ENCODE measurements at places on chromosomes 16 and 17. TPM values are rescaled to one million over a fixed set of nuclear protein-coding genes. Genes with fewer than 3 reads are reported as not detected.
A peak's percentile ranks its signal among the peaks of the same experiment; 100 is the strongest.

- DNase-seq, result no peak
These were observed 7.2 kb upstream of the KIFC3 start for GRCh38 chr16:57809276-57810196.

GRCh38 chr17:81317961-81318605 lies 23.0 kb upstream of the SLC38A10 start:
- DNase-seq, result no peak

- no peak for DNase-seq
These were observed 9.4 kb downstream of the MPP3 start for GRCh38 chr17:43823350-43824084.

GRCh38 chr16:80299416-80299815 lies 241.4 kb upstream of the DYNLRB2 start:
- no peak for DNase-seq

- no peak for DNase-seq
These were observed 39.3 kb downstream of the DHRS7B start for GRCh38 chr17:21165922-21166594.

- DNase-seq, result no peak
These were observed 580 bp downstream of the RANGRF start for GRCh38 chr17:8289103-8289397.

The GDPD3 gene
- not detected for polyA plus RNA-seq

The ST6GALNAC2 gene
- polyA plus RNA-seq, result 2.9 TPM

GRCh38 chr17:55274355-55275255 lies 9.8 kb downstream of the HLF start:
- no peak for DNase-seq

DNA sequence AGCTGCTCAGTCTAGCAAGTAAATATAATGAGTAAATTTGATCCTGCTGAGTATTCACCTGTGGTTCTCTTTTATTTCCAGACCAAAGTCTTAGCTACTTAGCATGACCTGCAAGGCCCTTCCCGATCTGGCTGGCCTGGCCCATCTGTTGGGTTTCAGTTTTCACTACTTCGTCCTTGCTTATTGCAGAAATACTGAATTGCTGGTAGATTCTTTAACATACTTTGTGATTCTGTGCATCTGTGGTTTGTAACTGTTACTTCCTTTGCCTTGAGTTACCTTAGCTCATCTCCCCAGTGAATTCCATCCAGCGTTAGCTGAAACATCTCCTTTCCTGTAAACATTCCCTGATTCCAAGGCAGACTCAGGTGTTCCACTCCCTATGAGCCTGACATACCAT lies 131.1 kb downstream of the PHKB start:
- no peak for DNase-seq

DNA sequence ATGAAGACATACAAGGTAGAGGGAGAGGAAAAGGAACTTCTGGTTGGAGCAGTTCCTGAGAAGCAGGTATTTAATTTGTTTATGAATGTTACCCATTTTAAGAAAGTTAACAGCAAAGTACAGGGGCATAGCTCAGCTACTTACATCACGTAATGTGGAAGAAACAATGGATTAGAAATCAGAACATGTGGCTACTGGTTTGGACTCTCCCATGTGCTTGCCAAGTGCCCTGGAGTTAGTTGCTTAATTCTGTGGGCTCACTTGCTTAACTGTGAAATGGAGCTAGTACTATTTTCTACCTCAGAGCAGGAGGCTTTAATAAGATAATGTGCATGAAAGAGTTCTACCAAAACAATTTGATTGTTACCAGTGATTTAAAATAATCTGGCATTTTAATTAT lies 27.3 kb downstream of the RSPRY1 start:
- no peak for DNase-seq

GRCh38 chr17:81349397-81350319 lies 45.6 kb upstream of the BAHCC1 start:
- no peak for DNase-seq

DNA sequence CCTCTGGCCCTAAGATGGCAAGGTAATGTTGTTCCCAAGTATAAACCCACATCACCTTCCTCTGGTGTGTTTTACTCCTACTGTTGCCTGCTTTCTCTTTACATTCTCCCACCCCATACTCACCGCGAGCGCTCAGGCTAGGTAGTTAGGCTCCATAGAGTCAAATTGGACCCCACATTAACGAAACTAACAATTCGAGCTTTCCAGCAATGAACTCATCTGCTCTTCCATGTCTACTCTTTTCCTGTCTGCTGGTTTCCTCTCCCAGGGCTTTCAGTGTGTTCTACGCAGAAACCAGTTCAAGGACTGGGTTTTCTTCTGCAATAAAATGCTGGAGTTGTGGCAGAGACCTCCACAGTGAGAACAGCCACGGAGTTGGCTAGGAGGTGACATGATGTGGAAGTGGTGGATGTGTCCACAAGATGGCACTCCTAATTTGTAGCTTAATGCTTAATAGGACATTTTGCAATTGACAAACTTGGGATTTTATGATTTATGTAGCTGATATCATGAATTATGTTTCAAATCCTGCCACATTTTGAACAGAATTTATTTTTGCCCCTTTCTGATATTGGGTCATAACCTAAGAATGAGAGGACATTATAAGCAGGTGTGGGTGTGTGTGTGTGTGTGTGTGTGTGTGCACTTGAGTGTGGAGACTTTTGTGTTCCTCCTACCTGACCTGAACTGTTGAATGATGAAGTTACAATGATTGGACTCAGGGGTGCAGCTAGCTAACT lies 2.2 kb upstream of the UQCRC2 start:
- DNase-seq, result no peak

The GRIN2C gene
- polyA plus RNA-seq, result not detected

GRCh38 chr16:58605562-58605961 lies 24.1 kb downstream of the CNOT1 start:
- no peak for DNase-seq

- DNase-seq, result no peak
These were observed 150.3 kb upstream of the CORO6 start for GRCh38 chr17:29772981-29773380.

DNA sequence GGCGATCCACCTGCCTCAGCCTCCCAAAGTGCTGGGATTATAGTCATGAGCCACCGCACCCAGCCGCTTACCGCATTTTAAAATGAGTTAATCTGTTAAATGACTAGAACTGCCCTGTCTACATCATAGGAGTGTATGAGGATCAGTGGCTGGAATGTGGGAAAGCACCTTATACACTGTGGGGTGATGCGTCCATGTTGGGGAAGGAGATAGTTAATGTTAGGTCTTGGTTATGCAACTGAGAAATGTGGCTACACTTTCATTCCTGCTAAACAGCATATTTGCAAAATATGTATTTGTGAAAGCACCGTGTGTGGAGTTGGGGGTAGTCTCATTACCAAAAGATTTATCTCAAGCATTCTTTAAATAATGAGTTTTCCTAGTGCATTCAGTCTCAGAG lies 107.6 kb downstream of the SPACA3 start:
- DNase-seq, result no peak

GRCh38 chr16:84281074-84281473 lies 13.6 kb upstream of the WFDC1 start:
- DNase-seq, result no peak

The C17orf67 gene
- polyA plus RNA-seq, result 2.5 TPM

- no peak for DNase-seq
These were observed 22.2 kb downstream of the SLC43A2 start for GRCh38 chr17:1606352-1606985.

DNA sequence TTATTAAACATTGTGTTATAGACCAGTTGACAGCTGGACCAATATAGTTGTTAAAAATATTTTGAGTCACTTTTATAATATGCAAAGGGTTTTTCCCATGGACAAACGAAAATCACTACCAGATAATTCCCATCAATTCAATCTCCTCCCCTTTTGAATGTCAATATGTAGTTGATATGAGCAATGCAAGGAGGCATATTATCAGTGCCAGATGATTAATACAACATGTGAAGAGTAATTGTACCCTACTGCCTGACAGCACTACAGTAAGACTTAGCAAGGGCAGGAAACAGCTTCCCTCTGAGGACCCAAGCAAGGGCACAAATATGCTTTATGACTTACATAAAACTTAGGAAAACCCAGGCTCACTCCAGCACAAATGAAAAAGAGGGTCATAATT lies 17.3 kb downstream of the KANSL1 start:
- DNase-seq, result no peak

DNA sequence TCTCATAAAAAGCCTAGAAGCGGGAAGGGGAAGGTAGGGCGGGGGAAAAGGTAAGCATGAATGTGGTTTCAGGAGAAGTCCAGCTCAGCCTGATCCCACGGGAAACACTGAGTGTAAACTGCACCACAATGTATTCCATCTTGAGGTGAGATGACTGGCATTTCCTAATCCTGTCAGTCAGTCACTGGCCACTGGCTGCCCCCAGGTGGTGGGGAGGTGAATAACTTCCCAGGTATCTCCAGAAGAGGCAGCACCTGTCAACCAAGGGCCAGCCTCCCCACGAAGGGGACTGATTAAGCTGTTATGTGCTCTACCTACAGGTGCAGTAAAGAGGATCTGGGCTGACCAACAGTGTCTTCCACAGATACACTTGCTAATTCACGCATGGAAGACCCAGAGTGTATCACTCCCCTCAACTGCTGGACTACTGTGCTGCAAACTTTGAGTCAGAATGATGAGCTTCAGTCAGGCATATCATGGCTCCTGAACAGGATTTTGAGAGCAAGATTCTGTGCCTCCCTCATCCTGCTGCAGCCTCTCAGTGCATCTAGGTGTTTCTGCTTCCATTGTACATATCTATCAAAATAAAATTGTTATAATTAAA lies 108.5 kb upstream of the CCL2 start:
- DNase-seq, result peak; percentile 30

GRCh38 chr16:4790871-4791270 lies 2.7 kb upstream of the SEPTIN12 start:
- no peak for DNase-seq

GRCh38 chr17:71192848-71193247 lies 928.0 kb upstream of the SOX9 start:
- DNase-seq, result no peak

The RAB37 gene
- 125 TPM for polyA plus RNA-seq

The CDYL2 gene
- 3.8 TPM for polyA plus RNA-seq

DNA sequence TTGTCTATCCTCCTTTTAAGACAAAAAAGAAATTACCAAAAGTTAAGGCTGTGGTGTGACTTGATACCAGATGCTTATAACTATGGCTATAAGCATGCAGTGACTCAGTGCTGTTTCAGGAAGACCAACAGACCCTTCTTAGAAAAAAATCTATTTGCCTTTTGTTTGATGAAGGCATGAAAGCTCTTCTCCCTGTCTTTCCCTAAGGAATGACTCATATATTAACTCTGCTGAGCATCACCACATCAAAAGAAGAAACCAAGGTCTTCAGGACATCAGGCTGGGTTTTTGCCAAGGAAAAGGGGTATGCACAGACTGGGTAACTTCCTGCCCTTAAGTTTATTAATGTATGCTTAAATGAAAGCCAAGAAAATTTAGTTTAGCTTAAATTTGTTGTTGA lies 47.1 kb downstream of the VMP1 start:
- DNase-seq, result no peak

DNA sequence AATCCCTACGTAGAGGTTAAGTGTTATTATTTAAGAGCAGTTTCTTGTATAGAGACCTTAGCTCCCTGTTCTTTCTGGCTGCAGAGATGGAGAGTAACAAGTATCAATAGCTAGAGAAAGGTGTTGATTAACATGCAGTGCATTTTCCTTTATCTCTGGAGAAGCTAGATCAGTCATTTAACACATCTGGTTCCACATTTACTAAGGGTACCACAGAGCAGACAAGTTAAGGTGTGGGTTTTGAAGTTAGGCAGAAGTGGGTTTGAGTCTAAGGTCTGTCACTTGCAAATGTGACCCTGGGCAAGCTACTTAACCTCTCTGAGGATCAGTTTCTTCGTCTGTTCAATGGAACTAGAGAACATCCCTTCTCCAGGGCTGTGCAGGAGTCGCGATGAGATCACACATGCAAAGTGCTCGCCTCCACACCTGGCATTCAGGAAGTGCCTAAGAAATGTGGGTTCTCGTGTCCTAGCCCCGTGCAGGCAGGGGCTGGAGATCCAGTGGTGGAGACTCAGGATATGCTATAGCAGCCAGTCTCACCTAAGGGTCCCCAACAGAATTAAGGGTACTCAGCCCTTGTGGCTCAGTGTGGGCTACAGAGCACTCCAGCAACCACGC lies 224.4 kb downstream of the XYLT1 start:
- no peak for DNase-seq

The ASGR1 gene
- polyA plus RNA-seq, result not detected

GRCh38 chr16:138049-138417 lies 440 bp downstream of the NPRL3 start:
- DNase-seq, result no peak

GRCh38 chr17:6711081-6711674 lies 2.0 kb downstream of the SLC13A5 start:
- DNase-seq, result no peak

- no peak for DNase-seq
These were observed 215.3 kb upstream of the KIF2B start for GRCh38 chr17:53607475-53607874.

The TBC1D3E gene
- not detected for polyA plus RNA-seq

DNA sequence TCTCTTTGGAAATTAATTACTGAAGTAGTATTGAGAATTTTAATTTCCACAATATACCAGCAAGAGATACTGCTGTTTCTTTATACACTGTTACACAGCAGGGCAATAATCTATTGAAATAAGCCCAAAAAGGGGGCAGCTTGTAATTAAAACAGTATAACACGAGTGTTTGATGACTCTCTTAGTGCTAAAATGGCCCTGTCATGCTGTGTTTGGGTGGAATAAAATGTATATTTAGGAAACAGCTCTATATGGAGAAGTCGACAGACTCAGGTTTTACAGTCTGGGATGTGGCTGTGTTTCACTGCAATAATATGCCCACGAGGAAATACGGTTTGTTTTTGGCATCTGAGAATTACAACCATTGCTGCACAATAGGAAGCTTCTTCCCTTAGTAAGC lies 537.7 kb upstream of the HSBP1 start:
- DNase-seq, result no peak

The TERB1 gene
- not detected for polyA plus RNA-seq

The NLRC3 gene
- 49.8 TPM for polyA plus RNA-seq

- no peak for DNase-seq
These were observed 349.9 kb downstream of the CPPED1 start for GRCh38 chr16:12453832-12454231.

DNA sequence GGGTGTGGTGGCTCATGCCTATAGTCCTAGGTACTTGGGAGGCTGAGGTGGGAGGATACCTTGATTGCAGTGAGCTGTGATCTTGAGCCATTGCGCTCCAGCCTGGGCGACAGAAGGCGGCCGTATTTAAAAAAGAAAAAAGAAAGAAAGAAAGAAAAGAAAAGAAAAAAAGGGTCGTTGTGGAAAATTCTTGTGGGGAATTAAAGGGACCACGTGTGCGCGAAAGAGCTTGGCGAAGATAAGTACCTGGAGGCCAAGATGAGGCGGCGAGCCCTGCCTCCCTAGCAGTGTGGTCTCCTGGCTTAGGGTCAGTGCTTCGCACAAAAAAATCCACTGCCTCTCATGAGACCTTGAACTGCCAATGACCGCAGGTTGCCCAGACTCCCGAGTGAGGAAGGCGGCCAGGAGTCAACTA lies 728 bp upstream of the NMT1 start:
- DNase-seq, result no peak

The ADAMTS18 gene
- not detected for polyA plus RNA-seq

DNA sequence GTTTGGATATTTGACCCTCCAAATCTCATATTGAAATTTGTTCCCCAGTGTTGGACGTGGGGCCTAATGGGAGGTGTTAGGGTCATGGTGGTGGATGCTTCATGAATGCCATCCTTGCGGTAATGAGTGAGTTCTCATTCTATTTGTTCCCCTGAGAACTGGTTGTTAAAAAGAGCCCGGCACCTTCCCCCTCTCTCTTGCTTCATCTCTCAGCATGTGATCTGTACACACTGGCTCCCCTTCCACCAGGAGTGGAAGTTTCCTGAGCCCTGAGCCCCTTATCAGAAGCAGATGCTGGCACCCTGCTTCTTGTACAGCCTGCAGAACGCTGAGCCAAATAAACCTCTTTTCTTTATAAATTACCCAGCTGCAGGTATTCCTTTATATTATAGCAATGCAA lies 25.6 kb downstream of the PIK3R6 start:
- no peak for DNase-seq
